Hepatocyte (in vitro differentiated cells): ENCODE measurements at places on chromosomes 4 and X.

- no peak for DNase-seq
These were observed 214.6 kb upstream of the MAB21L2 start for GRCh38 chr4:150367326-150367725.

GRCh38 chrX:17046478-17047097 lies 100.1 kb downstream of the REPS2 start:
- peak; percentile 80 for DNase-seq

GRCh38 chr4:141858437-141858836 lies 222.1 kb downstream of the IL15 start:
- no peak for DNase-seq

DNA sequence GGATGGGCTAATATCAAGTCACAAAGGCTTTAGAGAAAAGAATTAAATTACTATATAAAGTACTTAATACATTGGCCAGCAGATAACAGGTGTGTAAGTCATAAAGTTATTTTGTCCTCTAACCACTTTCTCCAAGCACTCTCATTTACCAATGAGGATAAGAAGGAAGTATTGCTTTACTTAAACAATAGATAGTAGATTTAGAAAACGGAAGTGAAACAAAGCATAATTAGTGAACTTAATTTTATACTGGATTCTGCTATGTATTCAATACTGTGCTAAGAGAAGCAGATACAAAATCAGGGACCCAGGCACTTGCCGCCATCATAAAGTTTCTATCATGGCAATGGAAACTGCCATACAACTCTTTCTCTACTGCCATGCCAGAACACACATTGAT lies 24.0 kb downstream of the AFM start:
- no peak for DNase-seq

GRCh38 chr4:27692158-27692557 lies 831.5 kb downstream of the STIM2 start:
- peak; percentile 48 for DNase-seq

DNA sequence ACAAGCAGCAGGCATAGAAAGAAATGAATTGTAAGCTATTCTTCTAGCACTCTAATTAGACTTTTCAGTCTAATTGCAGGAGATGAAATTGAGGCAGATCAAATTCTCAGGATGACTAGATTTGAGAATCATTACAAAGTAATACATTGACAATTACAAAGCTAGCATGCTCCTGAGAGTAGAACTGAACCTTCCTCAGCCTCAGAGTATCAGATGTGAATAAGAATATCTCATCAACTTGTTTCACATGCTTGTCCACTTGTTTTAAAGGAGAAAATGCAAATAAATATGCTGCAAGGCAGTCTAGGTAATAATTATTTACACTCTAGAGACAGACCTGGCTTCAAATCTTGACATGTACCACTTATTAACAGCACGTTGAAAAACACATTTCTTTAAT lies 491.0 kb upstream of the MAGEB2 start:
- DNase-seq, result no peak

GRCh38 chr4:23161787-23162186 lies 469.1 kb downstream of the GBA3 start:
- no peak for DNase-seq

DNA sequence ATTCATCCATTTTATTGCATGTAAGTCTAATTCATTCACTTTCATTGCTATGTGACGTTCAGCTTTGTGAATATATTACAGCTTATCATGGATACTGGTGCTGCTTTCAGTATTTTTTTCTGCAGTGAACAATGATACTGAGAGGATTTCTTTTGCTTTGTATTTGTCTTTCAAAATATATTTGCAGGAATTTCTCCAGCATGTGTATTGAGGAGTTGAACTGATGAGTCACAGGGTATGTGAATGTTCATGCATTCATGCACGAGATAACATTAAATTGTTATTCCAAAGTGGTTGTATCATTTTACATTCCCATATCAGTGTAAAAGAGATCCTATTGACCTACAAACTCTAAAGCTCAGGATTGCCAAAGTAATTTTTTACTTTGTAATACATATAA lies 283.8 kb upstream of the ARSJ start:
- no peak for DNase-seq
